ENCODE measurements at places on chromosomes 12 and 14.

DNA sequence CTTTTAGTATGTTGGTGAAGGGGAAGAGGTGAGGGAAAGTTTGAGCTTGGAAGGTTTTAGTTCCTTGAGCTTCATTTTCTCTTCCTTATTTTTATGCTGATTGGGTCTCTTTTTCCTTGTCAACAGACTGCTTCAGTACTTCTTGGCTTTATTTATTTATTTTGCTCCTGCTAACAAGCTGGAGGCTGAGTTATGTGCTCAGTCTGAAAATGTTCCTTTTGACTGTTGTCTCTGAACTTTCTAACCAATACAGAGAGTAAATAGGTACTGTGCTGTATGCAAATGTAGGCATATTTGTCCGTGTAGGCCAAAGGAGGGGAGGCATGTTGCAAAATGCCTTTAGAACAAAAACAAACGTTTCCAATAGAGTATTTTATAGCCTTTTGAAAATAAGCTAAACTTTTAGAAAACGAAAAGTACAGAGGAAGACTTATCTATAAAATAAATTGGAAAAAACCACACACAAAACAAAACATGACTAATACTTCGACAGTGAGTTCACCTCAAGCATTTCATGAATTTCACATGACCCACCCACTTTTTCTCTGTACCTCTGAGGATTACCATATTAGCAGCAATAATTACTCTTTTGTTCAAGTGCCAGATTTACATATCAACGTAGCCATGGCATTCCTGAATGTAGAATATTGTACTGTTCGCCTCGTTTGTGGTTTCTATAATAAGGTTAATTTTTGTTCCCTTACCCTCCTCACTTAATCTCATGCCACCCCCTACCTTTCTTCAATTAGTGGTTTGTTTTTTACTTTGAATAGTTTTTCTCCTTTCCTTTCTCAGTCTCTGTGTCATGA is 4.7 kb upstream of the CREBL2 start:
- DNase-seq, result no peak

DNA sequence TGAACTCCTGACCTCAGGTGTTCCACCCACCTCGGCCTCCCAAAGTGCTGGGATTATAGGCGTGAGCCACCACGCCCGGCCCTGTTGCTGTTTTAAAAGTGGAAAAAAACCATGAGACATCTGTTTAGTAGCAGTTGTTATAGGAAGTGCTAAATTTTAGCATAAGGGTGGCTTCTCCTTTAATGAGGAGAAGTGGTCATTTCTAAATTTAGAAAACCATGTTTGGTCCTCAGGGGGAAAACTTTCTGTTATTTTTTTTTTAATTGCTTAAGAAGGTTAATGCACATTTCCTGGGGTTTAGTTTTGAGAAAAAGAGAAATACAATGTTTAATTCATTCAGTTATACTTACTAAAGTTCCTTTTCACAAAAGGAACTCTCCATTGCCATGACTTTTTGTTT is 102.1 kb downstream of the MYRFL start:
- no peak for DNase-seq

- no peak for DNase-seq
Observed at GRCh38 chr12:124105546-124105945, 132.5 kb downstream of the ZNF664 start.

DNA sequence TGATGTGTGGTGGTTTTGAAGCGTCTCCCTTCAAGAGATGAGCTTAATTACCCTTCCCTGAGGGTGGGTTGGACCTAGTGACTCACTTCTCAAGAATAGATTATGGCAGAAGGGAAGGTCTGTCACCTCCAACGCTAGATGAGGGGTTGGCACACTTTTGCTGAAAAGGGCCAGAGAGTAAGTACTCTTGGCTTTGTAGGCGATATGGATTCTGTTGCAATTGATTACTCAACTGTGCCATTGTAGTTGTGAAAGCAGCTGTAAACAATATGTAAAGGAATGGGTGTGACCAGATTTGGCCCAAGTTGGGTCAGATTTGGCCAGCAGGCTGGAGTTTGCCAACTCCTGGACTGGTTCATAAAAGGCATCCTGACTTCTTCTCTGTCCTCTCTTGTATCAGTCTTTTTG is 53.3 kb downstream of the SMIM41 start:
- no peak for DNase-seq

DNA sequence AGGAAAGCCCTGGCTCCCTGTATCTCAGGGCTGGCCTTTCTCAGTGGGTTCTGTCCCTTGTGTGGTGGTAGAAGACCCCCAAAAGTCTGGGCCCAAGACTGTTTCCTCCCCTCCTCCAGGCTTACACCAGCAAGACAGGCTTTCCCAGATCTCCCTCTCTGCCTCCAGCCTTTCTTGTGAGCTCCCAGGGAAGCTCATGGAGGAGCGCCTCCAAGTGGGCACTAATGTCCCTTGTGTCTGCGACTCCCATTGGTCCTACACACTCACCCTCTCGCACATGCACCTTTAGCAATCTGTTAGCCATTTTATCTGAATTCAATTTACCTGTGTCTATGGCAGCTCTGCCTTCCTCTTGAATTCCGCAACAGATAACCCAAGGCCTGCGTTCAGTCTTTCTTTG is 251.1 kb upstream of the CAND1 start:
- DNase-seq, result no peak

- no peak for DNase-seq
Observed at GRCh38 chr12:47222520-47223030, 142.8 kb upstream of the AMIGO2 start.

- no peak for DNase-seq
Observed at GRCh38 chr12:27622436-27623195, 73.6 kb upstream of the REP15 start.

All from activated CD4-positive, alpha-beta memory T cell treated with anti-CD3 and anti-CD28 coated beads, Interleukin-2, amount 10 ng/mL, durations not matched to agents 7 days and 5 days (primary cell).